ENCODE measurements at places on chromosomes 3 and 15. TPM values are rescaled to one million over a fixed set of nuclear protein-coding genes. Genes with fewer than 3 reads are reported as not detected.

- H3K4me1 ChIP-seq, result no peaks in the 10 kb centered on the region
- no peaks in the 10 kb centered on the region for H3K27me3 ChIP-seq
- no peak overlapping the region for H3K27ac ChIP-seq
- no peak overlapping the region for H3K4me3 ChIP-seq
These were observed 34.7 kb upstream of the GCSAM start for GRCh38 chr3:112167758-112168157.

- no peak overlapping the region for H3K4me3 ChIP-seq
- H3K27me3 ChIP-seq, result no peaks in the 10 kb centered on the region
- no peak overlapping the region for H3K27ac ChIP-seq
- peaks cover 20% of the 10 kb centered on the region for H3K36me3 ChIP-seq
These were observed 134.9 kb downstream of the MBNL1 start for GRCh38 chr3:152403632-152404066.

GRCh38 chr3:179729981-179730380 lies 77.1 kb downstream of the USP13 start:
- no peak for DNase-seq
- H3K4me1 ChIP-seq, result no peaks in the 10 kb centered on the region
- H3K27me3 ChIP-seq, result no peaks in the 10 kb centered on the region
- no peak overlapping the region for H3K27ac ChIP-seq
- H3K4me3 ChIP-seq, result no peak overlapping the region
- peaks cover 8% of the 10 kb centered on the region for H3K36me3 ChIP-seq

DNA sequence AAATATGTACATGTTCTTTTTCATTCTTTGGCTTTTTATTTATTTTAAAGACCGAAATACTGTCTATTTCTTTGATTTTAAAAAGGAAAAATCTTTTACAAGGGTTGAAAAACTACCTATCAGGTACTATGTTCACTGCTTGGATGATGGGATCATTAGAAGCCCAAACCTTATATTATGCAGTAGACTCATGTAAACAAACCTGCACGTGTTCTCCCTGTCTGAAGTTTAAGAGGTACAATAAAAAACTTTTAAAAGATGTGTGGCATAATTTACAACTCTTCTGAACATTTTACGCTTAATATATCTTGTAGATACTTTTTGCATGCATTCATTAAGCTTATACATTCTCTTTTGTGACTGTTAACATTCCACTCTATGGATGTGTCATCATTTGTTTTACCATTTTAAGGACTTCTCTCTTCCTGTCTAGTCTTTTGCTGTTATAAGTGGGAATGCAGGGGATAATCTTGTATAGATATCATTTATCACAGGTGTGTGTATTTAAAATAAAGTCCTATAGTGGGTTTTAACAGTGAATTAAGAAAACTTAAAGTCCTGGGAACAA lies 6.2 kb downstream of the MGA start:
- H3K4me1 ChIP-seq, result peaks cover 7% of the 10 kb centered on the region
- no peak overlapping the region for H3K27ac ChIP-seq
- H3K27me3 ChIP-seq, result no peaks in the 10 kb centered on the region
- H3K36me3 ChIP-seq, result peaks cover 14% of the 10 kb centered on the region
- no peak for DNase-seq

- no peak overlapping the region for H3K4me3 ChIP-seq
- no peaks in the 10 kb centered on the region for H3K27me3 ChIP-seq
- DNase-seq, result no peak
These were observed 13.4 kb downstream of the ITPR1 start for GRCh38 chr3:4506559-4507023.

GRCh38 chr3:54206874-54207273 lies 84.5 kb downstream of the CACNA2D3 start:
- no peak for DNase-seq
- H3K4me3 ChIP-seq, result no peak overlapping the region
- H3K27ac ChIP-seq, result no peak overlapping the region
- H3K36me3 ChIP-seq, result no peaks in the 10 kb centered on the region

- DNase-seq, result no peak
- no peak overlapping the region for H3K4me3 ChIP-seq
- H3K27ac ChIP-seq, result no peak overlapping the region
- no peaks in the 10 kb centered on the region for H3K36me3 ChIP-seq
- H3K4me1 ChIP-seq, result no peaks in the 10 kb centered on the region
These were observed 255.6 kb upstream of the LMCD1 start for GRCh38 chr3:8246070-8246469.

DNA sequence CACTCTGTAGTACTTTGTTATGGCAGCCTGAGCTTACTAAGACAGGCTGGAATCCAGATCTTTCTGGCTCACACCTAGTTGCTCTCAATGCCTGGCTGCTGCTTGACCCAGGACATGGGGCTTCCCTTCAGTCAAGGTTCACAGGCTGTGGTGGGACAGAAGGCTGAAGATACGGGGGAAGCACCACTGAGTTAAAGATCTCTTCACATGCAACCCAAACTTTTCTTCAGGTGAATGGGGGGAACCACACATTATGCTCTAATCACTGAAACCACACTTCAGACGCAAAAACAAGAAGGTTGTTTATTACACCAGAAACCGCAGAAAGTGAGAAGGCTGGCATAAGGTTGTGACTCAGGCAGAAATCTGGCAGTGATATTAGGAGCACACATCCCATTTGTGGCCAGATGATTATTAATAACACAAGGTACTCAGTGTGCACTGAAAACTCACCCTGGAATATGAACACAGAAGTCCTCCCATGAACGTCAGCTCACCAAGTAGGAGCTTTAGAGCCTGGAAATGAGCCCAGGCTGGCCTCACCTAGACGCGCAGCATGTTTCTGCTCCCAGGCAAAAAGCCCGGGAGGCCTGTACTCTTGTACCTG lies 230.5 kb upstream of the CHRNA7 start:
- no peaks in the 10 kb centered on the region for H3K27me3 ChIP-seq
- no peak for DNase-seq
- H3K27ac ChIP-seq, result no peak overlapping the region
- H3K36me3 ChIP-seq, result no peaks in the 10 kb centered on the region
- no peak overlapping the region for H3K4me3 ChIP-seq

GRCh38 chr3:151901644-151902285 lies 28.3 kb downstream of the SUCNR1 start:
- H3K27me3 ChIP-seq, result no peaks in the 10 kb centered on the region
- H3K36me3 ChIP-seq, result no peaks in the 10 kb centered on the region
- no peak overlapping the region for H3K4me3 ChIP-seq
- H3K4me1 ChIP-seq, result peaks cover 7% of the 10 kb centered on the region
- no peak overlapping the region for H3K27ac ChIP-seq
- DNase-seq, result no peak

GRCh38 chr3:66066963-66067617 lies 28.4 kb upstream of the MAGI1 start:
- no peak overlapping the region for H3K4me3 ChIP-seq
- no peaks in the 10 kb centered on the region for H3K27me3 ChIP-seq
- H3K36me3 ChIP-seq, result no peaks in the 10 kb centered on the region
- no peak overlapping the region for H3K27ac ChIP-seq
- H3K4me1 ChIP-seq, result no peaks in the 10 kb centered on the region

Gene FEZF2
- 18.4 TPM for polyA plus RNA-seq

GRCh38 chr3:17088017-17088416 lies 203.3 kb downstream of the PLCL2 start:
- H3K4me3 ChIP-seq, result no peak overlapping the region
- DNase-seq, result no peak
- no peaks in the 10 kb centered on the region for H3K27me3 ChIP-seq
- peaks cover 7% of the 10 kb centered on the region for H3K36me3 ChIP-seq

- no peaks in the 10 kb centered on the region for H3K36me3 ChIP-seq
- no peaks in the 10 kb centered on the region for H3K27me3 ChIP-seq
- H3K4me3 ChIP-seq, result no peak overlapping the region
- DNase-seq, result no peak
- no peaks in the 10 kb centered on the region for H3K4me1 ChIP-seq
These were observed 37.7 kb downstream of the SYNM start for GRCh38 chr15:99142562-99142961.

GRCh38 chr3:119862616-119863015 lies 80.7 kb downstream of the NR1I2 start:
- H3K4me1 ChIP-seq, result no peaks in the 10 kb centered on the region
- no peak overlapping the region for H3K4me3 ChIP-seq
- H3K27ac ChIP-seq, result no peak overlapping the region
- no peaks in the 10 kb centered on the region for H3K27me3 ChIP-seq
- H3K36me3 ChIP-seq, result peaks cover 29% of the 10 kb centered on the region
- no peak for DNase-seq

Gene CMTM8
- 16.2 TPM for polyA plus RNA-seq

DNA sequence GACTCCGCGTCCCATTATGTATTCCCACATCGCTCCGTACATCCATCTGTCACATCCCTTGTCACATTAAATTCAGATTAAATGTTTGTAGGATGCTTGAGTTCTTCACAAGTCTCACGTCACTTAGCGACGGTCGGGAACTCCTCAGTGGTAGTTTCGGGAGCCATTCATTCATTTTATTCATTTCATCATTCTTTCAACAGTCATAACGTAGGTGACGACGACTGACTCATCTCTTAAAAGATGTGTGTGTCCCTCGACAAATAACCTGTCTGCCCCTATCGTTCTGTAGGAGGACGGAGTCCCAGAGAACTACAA lies 272 bp upstream of the SRPRB start:
- H3K27me3 ChIP-seq, result no peaks in the 10 kb centered on the region
- H3K4me1 ChIP-seq, result peaks cover 3% of the 10 kb centered on the region
- peaks cover 7% of the 10 kb centered on the region for H3K36me3 ChIP-seq

Gene ARHGAP31
- 3.5 TPM for polyA plus RNA-seq

GRCh38 chr3:115423170-115423569 lies 200.1 kb upstream of the GAP43 start:
- no peaks in the 10 kb centered on the region for H3K27me3 ChIP-seq
- no peak overlapping the region for H3K27ac ChIP-seq
- H3K4me3 ChIP-seq, result no peak overlapping the region
- no peak for DNase-seq
- H3K4me1 ChIP-seq, result no peaks in the 10 kb centered on the region

GRCh38 chr15:74040109-74040850 lies 42.1 kb downstream of the GOLGA6A start:
- H3K27me3 ChIP-seq, result no peaks in the 10 kb centered on the region
- H3K4me3 ChIP-seq, result no peak overlapping the region
- DNase-seq, result no peak
- H3K36me3 ChIP-seq, result peaks cover 13% of the 10 kb centered on the region
- peaks cover 4% of the 10 kb centered on the region for H3K4me1 ChIP-seq
- H3K27ac ChIP-seq, result no peak overlapping the region

- no peaks in the 10 kb centered on the region for H3K36me3 ChIP-seq
- no peak overlapping the region for H3K4me3 ChIP-seq
- no peaks in the 10 kb centered on the region for H3K4me1 ChIP-seq
- DNase-seq, result no peak
- no peak overlapping the region for H3K27ac ChIP-seq
These were observed 136.3 kb downstream of the THSD4 start for GRCh38 chr15:71251584-71252043.

Gene PLA2G4E
- 0.62 TPM for polyA plus RNA-seq

Gene RLBP1
- 0.32 TPM for polyA plus RNA-seq

- H3K4me1 ChIP-seq, result no peaks in the 10 kb centered on the region
- no peak for DNase-seq
- H3K27ac ChIP-seq, result no peak overlapping the region
- no peak overlapping the region for H3K4me3 ChIP-seq
- no peaks in the 10 kb centered on the region for H3K27me3 ChIP-seq
These were observed 281.1 kb upstream of the TPRG1 start for GRCh38 chr3:188890572-188891270.

Gene FOXL2
- polyA plus RNA-seq, result 0.18 TPM

DNA sequence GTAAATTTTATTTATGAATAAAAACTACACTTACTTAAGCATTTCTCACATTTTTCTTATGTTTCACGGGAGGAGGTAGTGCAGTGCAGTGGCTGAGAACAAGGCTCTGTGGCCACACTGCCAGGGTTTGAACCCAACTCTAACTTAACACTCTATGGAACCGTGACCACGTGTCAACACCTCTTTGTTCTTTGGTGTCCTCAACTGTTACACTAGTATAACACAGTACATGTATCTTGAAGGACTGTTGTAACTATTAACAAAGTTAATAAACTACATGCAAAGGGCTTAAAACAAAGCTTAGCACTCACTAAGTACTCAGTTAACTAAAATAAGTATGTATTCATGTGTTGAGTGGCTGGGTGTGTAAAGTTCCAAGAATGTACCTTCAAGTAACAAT lies 19.5 kb downstream of the CD47 start:
- H3K4me1 ChIP-seq, result no peaks in the 10 kb centered on the region
- no peaks in the 10 kb centered on the region for H3K27me3 ChIP-seq
- H3K4me3 ChIP-seq, result no peak overlapping the region

Data from thymus (tissue), 14 donors.